ENCODE measurements at places on chromosomes 2 and 18. TPM values are rescaled to one million over a fixed set of nuclear protein-coding genes. Genes with fewer than 3 reads are reported as not detected.

SPP2 gene
- total RNA-seq = not detected

OR6B3 gene
- total RNA-seq = not detected

RSAD2 gene
- 10.0 TPM for total RNA-seq

PDE1A gene
- not detected for total RNA-seq

IL18RAP gene
- 5.5 TPM for total RNA-seq

DES gene
- total RNA-seq = 0.26 TPM

SKOR2 gene
- not detected for total RNA-seq

DNA sequence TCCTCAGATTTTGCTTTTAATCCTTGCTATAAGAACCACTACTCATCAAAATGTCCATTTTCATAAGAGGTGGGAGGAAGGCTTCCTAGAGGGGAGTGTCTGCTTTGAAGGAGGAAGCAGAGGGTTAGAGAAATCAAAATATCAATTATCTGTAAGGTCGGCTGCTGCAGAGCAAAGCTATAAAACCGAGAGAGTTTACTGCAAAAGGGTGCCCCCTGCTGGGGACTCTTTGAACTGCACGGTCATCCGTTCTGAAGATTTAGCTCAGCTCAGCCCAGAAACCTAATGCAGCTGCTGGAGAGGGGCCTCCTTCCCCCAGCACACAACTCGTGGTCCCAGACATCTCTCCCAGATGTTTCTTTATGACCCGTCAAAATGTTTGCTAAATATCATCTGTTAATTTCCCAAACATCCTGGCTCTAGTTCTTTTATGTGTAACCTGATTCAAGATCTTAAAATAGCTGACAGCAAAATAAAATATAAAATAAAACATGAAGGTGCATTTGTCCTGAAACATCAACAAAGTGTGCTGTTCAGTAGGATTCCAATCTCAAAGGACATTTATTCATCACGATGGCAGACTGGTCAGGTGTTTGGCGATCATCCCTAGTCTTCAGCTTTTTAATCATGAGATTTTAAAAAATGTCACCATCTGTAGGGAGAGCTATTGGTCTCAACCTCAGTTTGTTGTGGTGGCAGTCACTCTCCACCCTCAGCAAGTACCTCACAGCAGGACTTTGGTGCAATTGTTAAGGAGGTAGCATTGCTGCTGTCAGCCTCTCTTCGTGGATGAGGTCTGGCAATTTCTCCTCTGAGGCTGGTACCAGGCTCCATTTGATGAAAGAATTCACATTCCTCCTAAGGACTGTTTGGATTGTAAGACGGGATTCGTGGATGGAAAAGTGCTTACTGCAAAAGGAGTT lies 185.9 kb downstream of the MTX2 start:
- peak; percentile 65 for DNase-seq

DNA sequence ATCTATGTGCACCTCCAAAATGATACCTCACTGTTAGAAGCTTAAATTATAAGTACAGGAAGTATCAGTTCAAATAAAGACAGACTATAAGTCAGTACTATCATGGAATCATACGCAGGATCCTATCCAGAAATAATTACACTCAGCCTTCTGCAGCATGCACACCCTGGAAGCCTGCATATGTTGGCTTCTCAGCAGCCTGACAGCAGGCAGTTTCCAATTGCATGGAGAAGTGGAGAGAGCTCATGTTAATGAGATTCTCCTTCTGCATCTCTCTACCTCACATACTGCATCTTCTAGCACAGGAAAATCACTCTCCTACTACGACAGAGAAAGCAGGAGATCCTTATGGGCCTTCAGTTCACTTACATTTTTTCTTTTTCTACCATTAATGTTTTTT lies 20.5 kb downstream of the NR4A2 start:
- DNase-seq = no peak

DNA sequence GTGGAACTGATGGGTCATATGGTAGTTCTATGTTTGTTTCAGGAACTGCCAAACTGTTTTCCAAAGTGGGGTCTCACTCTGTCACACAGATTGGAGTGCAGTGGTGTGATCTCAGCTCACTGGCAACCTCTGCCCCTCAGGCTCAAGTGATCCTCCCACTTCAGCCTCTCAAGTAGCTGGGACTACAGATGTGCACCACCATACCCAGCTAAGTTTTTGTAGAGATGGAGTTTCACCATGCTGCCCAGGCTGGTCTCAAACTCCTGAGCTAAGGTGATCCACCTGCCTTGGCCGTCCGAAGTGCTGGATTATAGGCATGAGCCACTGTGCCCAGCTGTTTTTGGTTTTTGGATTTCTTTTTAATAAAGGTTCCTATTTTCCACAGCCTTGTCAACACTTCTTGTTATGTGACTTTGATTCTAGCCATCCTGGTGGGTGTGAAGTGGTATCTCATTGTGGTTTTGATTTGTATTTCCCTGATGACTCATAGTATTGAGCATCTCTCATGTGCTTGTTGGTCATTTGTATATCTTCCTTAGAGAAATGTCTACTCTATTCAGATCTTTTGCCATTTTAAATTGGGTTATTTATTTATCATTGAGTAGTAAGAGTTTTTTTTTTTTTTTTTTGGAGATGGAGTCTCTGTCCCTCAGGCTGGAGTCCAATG lies 22.8 kb downstream of the NPC1 start:
- DNase-seq = peak; percentile 12

GRCh38 chr2:126227250-126227649 lies 428.7 kb upstream of the GYPC start:
- no peak for DNase-seq

GRCh38 chr18:23650968-23651927 lies 11.5 kb downstream of the ANKRD29 start:
- DNase-seq = no peak

- DNase-seq = no peak
Measured at GRCh38 chr2:212539072-212539880, 674 bp upstream of the ERBB4 start.

- DNase-seq = no peak
Measured at GRCh38 chr2:45505138-45505537, 105.9 kb downstream of the SRBD1 start.

- DNase-seq = no peak
Measured at GRCh38 chr2:74317701-74318100, 25.5 kb downstream of the SLC4A5 start.

- DNase-seq = no peak
Measured at GRCh38 chr2:200336980-200337615, 30.6 kb downstream of the SPATS2L start.

GRCh38 chr2:228649447-228649846 lies 468.0 kb upstream of the SPHKAP start:
- DNase-seq = no peak

All from activated naive CD8-positive, alpha-beta T cell treated with anti-CD3 and anti-CD28 coated beads for 36 hours (primary cell).